ENCODE measurements at places on chromosomes 1 and 21.

- no peak for DNase-seq
Observed at GRCh38 chr1:157056269-157056668, 10.7 kb upstream of the ARHGEF11 start.

- DNase-seq = no peak
Observed at GRCh38 chr1:5662086-5662743, 330.0 kb downstream of the NPHP4 start.

- no peak for DNase-seq
Observed at GRCh38 chr1:4736254-4736653, 81.8 kb downstream of the AJAP1 start.

DNA sequence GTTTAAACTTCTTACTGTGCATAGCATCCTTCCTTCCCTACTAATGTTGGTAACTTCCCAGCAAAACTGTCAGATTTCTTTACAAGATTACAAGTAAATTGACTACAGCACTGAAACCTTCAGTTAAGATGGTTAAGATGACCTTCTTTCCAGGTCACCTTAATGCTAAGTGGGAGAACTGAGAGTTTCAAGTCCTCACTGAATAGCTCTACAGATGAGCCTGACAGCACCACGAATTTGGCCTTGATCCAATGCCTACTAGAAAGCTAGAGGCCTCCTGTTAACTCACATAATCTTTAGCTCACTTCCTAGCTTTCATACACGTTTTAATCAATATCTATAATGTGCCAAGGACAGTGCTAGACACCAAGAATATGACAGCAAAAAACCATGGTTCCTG is 276.0 kb upstream of the PLD5 start:
- DNase-seq = no peak

GRCh38 chr21:15695241-15695640 is 34.5 kb upstream of the USP25 start:
- no peak for DNase-seq

DNA sequence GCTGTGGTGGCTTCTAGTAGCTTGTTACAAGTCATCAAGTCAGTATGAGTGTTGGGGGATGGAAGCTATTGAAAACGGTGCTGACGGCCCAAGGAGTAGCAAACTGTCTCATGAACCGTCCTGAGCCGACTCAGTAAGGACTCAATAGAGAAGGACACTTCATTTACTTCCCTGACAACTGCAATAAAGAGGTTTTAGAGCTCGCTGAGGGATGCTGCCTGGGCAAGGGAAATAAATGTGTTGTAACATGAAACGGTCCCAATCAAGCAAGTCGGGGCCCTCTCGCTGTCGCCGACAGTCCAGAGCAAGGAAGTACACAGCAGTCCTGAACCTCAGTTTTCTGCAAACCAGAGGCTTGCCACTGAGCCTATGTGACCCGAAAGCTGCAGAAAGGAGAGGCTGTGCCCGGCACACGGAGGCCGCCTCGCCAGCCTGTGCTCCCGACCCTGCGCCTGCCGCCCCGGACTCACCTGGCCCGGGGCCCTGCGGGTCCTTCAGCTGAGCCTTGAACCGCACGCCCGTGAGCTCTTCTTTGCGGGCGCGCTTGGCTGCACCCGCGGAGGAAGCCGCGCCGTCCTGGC is 423 bp downstream of the URB1 start:
- no peak for DNase-seq

DNA sequence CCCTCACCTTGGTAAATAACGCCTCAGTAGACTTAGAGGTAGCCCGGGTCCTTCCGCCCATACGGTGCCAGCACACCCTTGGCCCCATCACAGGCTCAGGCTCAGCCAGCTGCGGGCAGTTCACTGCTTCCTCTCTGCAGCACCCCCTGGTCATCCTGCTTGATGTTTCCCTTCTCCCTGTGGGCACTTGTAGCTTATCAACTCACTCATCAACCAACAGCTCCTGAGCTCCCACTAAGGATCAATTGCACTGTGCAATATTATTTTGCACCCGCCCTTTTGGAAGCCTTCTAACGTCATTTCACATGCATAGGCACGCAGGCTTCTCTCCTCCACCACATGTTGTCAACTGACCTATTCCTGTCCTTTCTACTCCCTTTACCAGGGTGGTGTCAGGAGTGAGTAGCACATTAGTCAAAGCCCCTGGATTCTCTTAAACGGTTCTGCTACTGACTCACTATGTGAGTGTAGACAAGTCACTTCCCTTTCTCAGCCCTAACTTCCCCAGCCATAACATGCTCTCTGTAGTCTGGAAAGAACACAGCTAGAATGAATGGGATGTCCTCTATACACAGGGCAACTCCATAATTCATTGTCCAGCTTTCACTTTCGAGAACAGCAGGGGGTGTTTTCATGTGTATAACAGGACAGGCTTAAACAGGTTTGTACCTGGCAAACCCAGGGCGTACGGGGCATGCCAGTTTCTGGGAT is 47.1 kb upstream of the IRF2BP2 start:
- DNase-seq = no peak

DNA sequence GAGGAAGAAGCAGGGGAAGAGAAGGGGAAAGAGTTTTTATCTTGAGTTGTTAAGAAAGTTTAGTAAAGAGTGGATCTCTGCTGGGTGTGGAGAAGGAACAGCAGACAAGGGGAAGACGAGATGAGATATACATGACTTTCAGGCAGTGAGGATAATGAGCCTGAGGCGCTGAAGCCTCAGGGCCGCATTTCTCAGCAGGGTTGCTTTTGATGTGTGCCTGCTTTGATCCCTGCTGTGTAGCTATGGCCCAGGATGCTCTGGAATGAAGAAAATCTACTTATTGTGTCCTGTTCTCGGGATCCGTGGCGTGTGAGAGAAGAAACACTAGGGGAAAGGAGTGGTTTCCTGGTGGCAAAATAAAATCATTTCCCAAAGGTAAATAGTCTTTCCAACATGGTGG is 15.1 kb upstream of the RPE65 start:
- no peak for DNase-seq

GRCh38 chr1:90198616-90199332 is 203.9 kb downstream of the ZNF326 start:
- DNase-seq = peak; percentile 18

DNA sequence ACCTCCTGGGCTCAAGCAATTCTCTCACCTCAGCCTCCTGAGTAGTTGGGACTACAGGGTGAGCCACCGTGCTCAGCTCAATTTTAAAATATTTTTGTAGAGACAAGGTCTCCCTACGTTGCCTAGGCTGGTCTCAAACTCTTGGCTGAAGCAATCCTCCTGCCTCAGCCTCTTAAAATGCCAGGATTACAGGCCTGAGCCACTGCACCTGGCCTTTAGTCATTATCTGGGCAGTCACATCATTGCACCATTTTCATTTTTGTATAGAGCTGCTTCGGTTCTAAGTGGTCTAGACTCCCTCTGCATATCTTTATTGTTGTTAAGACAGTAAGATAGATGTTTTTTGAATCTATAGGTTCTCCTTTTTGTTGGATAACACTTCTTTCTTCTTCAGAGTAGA is 39.9 kb downstream of the ATF3 start:
- DNase-seq = no peak

- DNase-seq = no peak
Observed at GRCh38 chr1:64155278-64155677, 48.1 kb upstream of the UBE2U start.

- no peak for DNase-seq
Observed at GRCh38 chr1:186578325-186579016, 101.8 kb downstream of the PTGS2 start.

- DNase-seq = no peak
Observed at GRCh38 chr1:67766141-67766978, 66.9 kb downstream of the GNG12 start.

DNA sequence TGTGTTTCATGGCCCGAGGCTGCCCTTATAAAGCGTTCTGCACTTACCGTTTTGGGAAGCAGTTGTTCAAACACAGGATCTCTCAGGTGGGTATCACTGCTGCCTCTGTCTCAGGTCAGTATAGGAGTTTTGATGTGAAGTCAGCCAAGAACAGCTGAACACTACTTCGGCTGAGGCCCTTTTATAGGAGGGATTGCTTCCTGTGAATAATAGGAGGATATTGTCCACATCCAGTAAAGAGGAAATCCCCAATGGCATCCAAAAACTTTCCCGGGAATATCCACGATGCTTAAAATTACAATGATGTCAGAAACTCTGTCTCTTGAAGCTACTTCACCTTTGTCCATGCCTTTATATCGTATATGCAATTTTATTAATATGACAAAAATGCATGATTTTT is at the start of gene SELE:
SELE (minus strand) TSS at position 156 of the 400 bp plus-strand sequence. CDS start 467 bp downstream, outside the sequence.
- no peak for DNase-seq

- DNase-seq = no peak
Observed at GRCh38 chr1:173355281-173356031, 121.7 kb upstream of the PRDX6 start.

DNA sequence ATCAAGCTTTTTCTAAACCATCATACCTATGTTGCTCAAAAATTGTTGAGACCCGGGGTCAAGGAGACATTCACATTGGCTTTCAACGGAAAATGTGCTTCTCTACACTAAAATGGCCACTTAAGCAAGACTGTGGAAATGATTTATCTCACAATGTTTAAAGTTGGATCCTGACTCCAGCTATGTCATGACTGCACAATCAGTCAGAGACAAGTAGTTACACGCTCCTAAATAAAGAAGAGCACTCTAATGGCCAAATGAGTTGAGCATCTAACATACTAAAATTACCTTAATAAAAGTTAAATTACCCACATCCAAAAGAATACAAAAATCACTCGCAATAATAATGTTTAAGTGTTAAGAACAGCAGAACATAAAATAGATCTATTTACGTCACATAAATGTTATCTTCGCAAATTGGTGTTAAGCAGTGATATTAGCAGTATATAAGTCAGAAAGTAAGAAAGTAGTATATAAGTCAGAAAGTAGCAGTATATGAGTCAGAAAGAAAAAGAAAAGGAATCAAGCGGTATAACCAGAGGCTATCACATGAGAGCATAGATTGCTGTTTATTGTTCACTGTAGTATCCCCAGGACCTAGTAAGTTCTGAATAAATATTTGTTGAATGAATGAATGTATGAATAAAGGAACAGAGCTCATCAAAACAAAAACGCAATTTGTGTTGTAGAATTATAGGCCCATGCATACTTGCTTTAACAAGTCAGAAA is 28.4 kb downstream of the ZNF281 start:
- DNase-seq = no peak

- no peak for DNase-seq
Observed at GRCh38 chr1:7103361-7103782, 318.1 kb downstream of the CAMTA1 start.

GRCh38 chr1:210214573-210215409 is 17.8 kb upstream of the SERTAD4 start:
- no peak for DNase-seq

DNA sequence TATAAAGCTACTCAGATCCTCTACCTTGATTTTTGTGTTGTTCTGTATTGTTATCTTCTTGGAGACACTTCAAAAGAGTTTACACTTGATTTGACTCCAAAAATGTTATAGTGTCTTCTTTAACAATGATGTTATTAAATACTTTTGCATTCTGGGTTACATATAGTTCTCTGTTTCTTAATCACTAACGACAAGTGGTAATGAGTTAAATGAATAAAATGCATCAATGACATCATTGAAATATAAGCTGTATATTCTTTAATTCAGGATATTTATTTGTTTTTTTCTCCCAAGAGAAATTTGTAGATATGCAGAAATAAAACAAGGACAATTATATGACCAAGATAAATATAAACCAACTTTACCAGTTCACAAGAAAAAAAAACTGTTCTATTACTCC is 7.2 kb upstream of the CFHR5 start:
- DNase-seq = no peak

GRCh38 chr1:18536356-18536755 is 55.6 kb downstream of the KLHDC7A start:
- no peak for DNase-seq

- no peak for DNase-seq
Observed at GRCh38 chr1:10901091-10901890, 104.8 kb upstream of the CASZ1 start.

- no peak for DNase-seq
Observed at GRCh38 chr1:198340139-198340538, 183.3 kb downstream of the NEK7 start.

- no peak for DNase-seq
Observed at GRCh38 chr1:236163463-236164153, 21.3 kb downstream of the GPR137B start.

- DNase-seq = no peak
Observed at GRCh38 chr1:93925206-93925605, 16.0 kb upstream of the GCLM start.

DNA sequence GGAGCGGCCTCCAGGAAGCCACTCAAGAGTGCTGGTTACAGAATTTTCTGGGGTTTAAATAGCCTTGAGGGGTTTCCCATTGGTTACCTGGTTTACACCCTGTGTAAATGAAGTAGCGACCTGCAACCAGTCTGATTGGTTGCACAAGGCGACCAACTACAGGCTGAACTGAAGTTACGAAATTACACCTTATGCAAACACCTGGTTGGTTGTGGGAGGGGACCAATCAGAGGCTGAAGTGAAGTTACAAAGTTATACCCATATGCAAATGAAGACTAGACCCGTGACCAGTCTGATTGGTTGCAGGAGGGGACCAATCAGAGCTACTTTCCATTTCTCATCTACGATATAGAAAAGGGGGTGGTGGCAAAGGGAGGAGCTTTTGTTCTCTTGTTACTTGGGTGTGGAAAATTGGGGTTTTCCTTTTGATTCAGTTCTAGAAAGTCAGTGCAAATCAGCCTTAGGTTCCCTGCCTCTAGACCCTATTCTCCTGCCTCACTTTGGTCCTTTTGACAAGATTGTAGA is 22.2 kb upstream of the C1orf174 start:
- DNase-seq = no peak

GRCh38 chr1:205325334-205325884 is 3.9 kb upstream of the NUAK2 start:
- DNase-seq = no peak

- DNase-seq = no peak
Observed at GRCh38 chr21:36103434-36103833, 31.4 kb upstream of the CBR3 start.

GRCh38 chr1:186212568-186213224 is 162.4 kb downstream of the TPR start:
- peak; percentile 23 for DNase-seq

DNA sequence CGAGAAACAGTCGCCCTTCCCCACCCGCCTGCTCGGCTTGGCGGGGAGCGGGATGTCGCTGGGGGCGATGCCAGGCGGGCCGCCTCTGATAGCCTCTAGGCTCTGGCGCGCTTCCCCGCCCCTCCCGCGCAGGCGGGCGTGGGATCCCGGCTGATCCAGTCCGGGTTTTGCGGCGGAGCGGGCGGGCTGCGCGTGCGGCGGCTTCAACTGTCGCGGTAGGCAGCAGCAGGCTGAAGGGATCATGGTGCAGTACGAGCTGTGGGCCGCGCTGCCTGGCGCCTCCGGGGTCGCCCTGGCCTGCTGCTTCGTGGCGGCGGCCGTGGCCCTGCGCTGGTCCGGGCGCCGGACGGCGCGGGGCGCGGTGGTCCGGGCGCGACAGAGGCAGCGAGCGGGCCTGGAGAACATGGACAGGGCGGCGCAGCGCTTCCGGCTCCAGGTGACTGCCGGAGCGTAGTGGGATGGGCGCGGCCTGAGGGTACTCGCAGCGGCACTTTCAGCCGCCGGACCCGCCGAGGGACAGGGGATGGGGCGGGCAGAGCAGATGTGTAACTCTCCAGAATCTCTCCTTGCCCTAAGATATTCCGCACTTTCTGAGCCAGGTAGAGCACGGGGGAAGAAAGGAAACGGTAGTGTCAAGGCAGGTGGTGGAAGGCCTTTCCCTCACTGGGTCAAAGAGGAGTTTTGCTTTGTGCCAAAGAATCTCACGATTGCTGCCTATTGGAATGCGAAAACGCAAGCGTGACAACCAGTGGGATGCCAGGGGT is at the start of gene FAAH:
FAAH (plus strand) TSS at position 210 of the 764 bp plus-strand sequence; CDS start at position 242, 32 bp downstream.
- no peak for DNase-seq

Data from NCI-H2081 treated with DMSO at 0.1 percent for 48 hours (cell line).